ENCODE measurements at places on chromosomes 1 and 21.
A peak's percentile ranks its signal among the peaks of the same experiment; 100 is the strongest.

DNA sequence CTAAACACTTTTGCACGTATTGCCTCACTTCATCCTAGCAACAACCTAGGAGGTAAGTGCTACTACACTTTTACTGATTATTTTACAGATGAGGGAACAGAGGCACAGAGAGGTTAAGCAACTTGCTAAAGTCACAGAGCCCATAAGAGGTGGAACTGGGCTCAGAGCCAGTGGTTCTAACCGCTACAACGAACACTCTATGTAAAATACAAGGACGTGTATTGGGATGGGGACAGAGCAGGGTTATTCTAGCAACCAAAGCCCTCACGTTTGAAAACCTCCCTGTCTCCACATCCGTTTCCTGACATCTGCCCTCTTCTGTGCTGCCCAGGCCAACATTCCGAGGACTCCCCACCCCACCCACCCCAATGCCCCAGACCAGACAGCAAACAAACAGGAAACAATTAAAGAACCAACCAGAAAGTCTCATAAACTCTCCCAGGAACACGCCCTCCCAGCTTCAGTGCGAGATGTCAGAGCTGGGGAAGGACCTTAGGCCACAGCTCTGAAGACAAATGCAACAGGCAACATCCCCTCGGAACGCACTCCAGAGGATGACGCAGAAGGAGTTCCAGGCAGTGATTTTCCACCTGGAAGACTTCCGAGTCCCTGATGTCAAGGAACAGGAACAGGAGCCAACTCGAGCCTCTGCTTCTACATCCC lies 41.1 kb downstream of the GLIS1 start:
- no peak for DNase-seq

DNA sequence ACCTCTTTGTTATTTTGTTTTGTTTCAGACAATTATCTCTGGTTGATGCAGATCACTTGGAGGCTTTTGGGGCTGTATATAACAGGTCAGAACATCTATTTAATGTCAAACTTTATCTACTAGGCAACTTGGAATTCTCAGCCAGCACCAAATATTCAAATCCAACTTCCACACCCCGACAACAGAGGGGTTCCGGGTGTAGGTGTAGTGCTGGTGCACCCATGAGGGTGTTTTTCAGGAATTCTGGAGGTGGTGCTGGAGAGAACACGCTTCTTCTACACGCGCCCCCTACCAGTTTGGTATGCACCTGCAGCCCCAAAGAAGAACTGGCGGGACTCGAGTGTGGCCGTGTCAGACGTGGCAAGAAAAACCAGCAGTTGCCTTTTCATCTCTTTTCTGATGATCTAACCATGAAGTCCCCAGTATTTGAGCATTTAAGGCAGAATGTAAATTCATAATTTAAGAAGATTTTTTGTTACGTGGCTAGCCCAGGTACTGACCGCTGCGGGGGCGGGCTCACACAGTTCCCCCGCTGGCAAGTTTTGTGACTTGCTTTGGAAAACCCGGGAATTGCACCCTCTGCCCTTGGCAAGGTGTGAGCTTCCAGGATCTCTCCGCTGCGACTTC lies 462 bp upstream of the TLCD4 start:
- DNase-seq: peak; percentile 88

- DNase-seq: no peak
These were observed 19.1 kb upstream of the SPAG17 start for GRCh38 chr1:118204105-118204504.

- DNase-seq: no peak
These were observed 57.2 kb downstream of the CENPF start for GRCh38 chr1:214660190-214660589.

GRCh38 chr1:56071351-56071750 lies 508.0 kb downstream of the PLPP3 start:
- DNase-seq: no peak

DNA sequence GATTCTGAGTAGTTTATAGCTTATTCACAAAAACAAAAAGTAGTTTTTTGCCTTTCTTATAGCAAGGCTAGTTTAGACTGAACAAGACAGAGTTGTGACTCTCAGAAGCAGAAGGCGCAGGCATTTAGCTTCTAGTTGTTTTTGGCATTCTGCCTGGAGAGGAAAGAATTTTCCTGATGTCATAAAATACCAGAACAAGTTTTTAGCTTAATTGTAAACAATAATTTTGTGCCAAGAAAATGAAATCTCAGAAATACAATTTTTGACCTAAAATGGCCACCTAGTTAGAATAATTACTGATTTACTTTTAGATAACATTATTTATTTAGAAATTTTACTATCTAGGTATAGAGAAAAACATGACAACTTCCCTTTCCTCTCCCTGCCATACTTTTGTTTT lies 1.0 kb downstream of the DNAJB4 start:
- DNase-seq: peak; percentile 87

DNA sequence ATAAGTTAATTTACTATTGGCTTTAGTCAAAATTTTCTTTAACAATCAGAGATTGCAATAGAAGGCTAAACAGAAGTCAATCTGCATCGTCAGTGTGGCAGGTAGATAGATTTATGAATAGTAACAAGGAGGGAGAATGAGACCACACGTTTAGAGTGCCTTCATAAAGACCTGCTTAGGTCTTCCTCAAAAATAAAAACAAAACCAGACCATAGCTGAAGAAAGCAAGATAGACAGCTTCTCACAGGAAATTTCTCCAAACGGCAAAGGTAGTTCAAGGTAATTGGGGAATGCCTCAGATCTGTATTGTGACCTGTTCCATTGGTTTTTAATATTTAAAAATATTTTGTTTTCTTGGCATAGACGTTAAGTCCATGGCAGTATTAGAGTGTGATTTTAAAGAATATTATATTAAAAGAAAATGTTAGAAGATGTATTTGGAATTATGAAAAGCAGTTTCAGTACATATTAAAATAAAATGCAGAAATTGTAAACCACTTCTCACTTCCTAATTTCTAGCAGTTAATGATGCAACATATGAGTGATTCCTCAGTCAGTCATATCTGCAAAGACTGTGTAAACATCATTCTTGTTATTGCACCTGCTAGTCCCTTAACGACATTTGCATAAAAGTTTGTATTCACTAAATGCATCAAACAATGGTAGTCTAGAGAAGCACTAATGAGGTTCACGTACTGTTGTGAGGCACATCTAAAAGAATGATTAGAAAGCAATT lies 278.0 kb downstream of the HLX start:
- DNase-seq: no peak

- DNase-seq: no peak
These were observed 17.0 kb upstream of the CAPN8 start for GRCh38 chr1:223682502-223682901.

DNA sequence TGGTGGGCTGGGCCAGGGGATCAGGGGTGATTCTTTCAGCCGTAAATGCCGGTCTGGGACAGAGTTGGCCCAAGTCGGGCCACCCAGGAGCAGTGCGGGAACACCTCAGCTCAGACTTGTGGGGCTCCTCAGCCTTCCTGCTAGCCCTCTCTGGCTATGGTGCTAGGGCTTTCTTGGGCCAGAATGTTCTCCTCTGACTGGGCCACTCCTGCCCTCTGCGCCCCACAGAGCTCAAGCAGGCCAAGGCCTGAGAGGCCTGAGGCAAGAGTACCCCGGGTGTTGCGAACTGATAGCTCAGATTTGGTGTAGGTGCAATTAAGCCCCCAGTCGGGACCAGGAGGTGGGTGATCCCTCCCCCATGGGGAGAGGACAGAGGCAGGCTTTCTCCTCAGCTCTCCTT lies 51.8 kb downstream of the LGR6 start:
- DNase-seq: no peak

DNA sequence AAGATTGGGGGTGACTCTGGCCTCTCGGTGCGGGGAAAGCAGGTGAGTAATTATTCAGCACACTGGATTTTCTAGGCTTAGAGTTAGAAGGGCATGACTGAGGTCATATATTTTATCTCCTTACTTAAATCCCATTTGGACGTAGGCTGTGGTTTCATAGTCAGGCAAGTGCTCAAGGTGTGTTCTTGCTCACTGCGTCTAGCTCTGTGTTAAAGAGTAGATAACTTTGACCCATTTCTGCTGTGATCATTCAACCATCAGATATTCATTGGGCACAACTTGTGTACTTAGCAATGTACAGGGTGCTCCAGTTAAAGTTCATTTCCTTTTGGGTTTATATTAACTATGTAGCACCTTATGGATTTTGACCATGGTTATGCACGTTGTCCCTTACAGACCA lies 14.6 kb downstream of the PFKFB2 start:
- DNase-seq: no peak

DNA sequence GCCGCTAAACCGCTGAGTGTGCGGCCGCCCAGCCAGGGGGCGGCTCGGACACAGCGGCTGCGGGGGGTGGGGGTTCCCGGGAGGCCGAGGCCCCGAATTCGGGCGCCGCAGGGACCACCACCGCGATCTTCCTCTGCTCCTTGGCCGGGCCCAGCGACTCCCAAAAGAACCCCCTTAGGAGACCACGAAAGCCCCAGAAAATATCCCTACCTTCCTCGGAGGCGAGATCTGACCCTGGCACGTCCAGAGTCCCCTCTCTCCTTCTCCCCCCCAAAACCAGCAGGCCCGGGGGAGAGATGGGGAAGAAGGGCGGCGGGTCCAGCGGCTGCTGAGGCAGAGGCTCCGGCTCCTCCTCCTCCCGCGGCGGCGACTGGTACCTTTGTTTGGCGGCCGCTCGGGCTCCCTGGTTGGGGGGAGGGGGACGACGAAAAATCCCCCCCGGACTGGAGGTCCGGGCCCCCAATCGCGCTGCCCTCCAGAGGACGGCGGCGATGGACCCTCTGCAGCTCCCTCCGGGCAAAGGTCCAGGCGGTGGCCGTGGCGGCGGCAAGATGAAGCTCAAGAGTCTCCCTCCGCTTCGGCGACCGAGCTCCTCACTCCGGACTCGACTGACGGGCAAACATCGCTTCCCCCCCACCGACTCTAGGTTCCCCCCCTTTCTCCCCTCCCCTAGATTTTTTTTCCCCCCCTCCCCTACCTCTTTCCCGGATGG lies at the start of gene ARID4B:
Gene ARID4B (minus strand): TSS at position 621 of the 712 bp plus-strand sequence. CDS start 1,260 bp downstream, outside the sequence.
- no peak for DNase-seq

GRCh38 chr1:25168193-25169071 lies 63.9 kb downstream of the SYF2 start:
- DNase-seq: no peak

DNA sequence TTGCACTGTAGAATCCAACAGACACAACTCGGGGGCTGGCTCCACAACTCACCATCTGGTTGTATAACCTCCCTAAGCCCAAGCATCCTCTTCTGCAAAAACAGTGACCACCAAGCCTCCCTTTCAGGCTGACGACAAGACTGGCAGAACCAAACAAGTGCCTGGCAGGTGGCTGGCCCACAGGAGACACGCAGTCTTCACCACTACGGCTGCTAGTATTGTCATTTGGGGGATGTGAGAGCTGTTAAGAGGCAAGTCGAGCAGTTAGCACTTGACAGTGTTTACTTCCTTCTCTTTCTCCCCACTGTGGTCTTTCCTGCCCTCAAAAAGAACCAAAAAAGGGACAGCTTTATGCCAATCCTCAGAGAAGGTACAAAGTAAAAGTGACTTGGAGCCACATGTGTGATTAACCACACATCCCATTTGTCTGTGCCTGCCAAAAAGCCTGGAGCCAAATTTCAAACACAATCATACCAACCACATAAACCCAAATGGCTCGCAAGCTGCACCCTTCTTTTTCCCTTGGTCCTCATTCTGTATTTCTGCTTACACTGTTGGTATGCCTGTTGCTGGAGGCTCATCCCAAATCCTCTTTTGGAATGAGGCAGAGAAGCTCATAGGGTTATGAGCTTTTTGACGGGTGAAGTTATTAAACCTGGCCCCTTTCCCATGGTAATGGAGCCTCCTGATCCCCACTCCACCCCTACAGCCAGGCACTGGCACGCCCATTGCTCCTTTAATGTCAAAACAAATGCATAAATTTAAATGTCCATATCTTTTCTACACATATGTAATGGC lies 94.1 kb downstream of the TGFBR3 start:
- DNase-seq: no peak

GRCh38 chr1:147892216-147892615 lies 10.4 kb upstream of the GJA8 start:
- no peak for DNase-seq

GRCh38 chr1:76866566-76866965 lies 714 bp upstream of the ST6GALNAC5 start:
- DNase-seq: no peak

- DNase-seq: no peak
These were observed 1388.8 kb downstream of the AMY1C start for GRCh38 chr1:105138458-105138893.

DNA sequence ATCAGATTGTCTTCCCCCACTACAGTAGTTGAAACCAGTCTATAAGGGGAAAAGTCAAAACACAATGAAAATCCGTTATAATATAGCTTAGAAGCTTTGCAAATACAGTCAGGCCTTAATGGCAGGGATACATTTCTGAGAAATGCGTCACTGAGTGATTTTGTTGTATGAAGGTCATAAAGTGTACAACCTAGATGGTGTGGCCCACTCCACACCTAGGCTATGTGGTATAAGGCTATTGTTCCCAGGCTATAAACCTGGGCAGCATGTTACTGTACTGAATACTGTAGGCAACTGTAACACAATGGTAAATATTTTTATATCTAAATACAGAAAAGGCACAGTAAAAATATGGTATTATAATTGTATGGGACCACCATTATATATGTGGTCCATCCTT lies 188.0 kb upstream of the L1TD1 start:
- no peak for DNase-seq

DNA sequence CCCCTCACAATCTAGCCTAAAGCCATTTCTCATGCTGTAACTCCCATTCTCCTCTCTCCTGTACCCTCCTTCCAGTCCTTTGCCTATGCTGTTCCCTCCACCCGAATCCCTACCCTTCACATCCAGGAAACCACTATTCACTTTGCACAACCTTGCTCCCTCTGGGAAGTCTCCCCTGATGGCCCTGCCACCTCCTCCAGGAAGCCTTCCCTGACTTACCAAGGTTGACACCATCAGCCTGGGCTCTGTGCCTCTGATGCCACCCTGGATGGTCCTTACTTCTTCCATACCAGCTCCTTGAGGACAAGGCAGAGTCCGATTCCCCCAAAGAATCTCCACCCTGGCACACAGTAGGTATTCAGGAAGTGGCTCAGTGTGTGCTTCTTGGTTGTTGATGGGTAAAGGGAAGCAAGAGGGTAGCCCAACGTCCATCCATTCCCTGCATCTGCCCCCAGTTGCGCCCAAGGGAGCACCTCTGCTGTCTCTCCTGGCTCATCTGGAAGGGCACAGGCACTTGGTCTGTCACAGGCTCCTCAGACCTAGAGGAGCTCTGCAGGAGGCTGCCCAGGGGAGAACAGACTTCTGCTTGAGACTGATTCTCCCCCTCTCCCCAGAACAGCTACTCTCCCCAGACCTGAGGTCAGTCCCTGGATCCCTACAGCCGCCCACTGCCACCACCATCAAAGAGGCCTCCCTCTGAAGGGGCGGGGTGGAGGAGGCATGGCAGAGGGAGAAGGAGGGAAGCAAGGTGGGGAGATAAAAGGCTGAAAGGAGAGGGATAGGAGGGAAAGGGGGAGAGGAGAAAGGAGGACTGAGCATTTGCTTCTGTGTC lies 36.1 kb upstream of the ZC3H12A start:
- DNase-seq: no peak

All from hematopoietic multipotent progenitor cell treated with erythropoietin and hydrocortisone succinate and interleukin-3 and kit ligand, for 17 days (in vitro differentiated cells).